COLO829 (cell line): ENCODE measurements at places on chromosomes 5 and 9.
A peak's percentile ranks its signal among the peaks of the same experiment; 100 is the strongest.

GRCh38 chr9:125280945-125281344 lies 19.3 kb downstream of the GAPVD1 start:
- no peak for DNase-seq

- DNase-seq: no peak
Observed at GRCh38 chr9:34628656-34629490, at the start of gene ARID3C. Gene ARID3C, minus strand, starts transcription at chr9:34629066. Its CDS starts 1,052 bp downstream, at chr9:34628014.

GRCh38 chr9:89433826-89434225 lies 64.1 kb downstream of the SEMA4D start:
- no peak for DNase-seq

- no peak for DNase-seq
Observed at GRCh38 chr5:160693831-160694465, 158.1 kb downstream of the ATP10B start.

DNA sequence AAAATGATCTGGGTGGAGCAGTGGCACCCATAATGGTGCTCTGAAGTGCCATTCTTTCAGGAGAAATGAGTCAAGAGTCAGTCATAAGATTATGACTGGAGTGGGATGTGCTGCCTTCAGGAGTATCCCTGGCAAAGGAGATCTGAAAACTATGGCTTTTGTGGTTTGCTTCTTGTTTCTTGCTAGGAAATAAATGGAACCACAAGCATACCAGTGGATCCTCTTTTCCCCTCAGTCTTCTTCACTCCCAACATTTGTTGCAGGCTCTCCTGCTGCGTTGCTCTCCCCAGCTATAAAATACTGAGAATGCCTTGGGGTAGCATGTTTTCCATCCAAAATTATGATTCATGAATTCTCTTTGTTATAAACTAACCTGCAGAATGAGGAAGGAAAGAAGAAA lies 199.1 kb downstream of the NNT start:
- DNase-seq: peak; percentile 3

- no peak for DNase-seq
Observed at GRCh38 chr9:25658571-25658970, 19.7 kb downstream of the TUSC1 start.

GRCh38 chr5:133967124-133967523 lies 1.3 kb downstream of the C5orf15 start:
- DNase-seq: no peak

DNA sequence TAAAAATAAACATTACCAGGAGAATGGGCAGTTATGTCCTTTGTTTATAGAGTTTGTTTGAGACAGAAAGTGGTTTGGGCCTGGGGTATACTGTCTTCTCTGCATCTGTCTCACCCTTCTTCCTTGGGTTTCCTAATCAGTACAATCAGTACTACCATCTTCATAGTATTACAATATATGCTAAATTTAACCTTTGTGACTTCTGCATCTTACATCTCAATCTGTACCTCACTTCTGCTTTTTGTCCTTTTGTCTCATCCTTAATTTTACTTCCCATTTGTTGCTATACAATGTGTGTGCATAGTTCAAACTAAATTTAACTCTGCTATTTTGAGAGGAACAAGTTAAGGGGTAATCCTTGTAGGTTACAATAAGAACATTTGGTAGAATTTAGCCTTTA lies 19.6 kb downstream of the FBXO38 start:
- no peak for DNase-seq

- no peak for DNase-seq
Observed at GRCh38 chr5:127086589-127086988, 13.3 kb upstream of the C5orf63 start.

DNA sequence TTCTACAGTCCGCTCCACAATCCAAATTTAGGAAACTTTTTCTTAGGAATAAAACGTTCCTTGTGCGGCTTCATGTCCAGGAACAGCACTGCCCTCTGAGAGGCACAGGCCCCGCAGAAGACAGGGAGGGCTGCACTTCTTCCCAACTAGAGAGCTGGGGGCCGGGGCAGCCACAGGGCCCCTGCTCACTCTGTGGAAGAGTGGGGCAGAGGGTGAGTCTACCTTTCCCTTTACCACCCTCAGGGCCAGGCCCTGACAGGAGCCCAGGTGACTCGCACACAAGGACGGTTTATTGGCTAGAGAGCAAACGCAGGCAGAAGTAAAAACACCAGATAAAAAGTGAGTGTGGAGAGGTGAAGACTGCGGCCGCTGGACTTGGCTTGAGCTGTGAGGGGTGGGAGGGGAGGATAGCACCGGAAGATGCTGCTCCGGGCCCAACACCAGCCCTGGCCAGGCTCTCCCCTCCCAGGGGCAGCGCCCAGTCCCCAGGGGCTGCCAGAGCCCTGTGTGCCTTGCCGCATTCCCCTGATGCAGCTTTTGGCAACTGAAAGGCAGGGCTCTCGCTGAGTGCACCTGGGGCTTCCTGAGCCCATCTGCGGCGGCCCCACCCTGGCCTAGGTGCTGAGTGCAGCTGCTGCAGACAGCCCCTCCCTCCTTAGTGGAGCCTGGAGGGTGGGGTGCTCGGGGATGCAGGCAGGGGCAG lies 20.2 kb downstream of the SH3GLB2 start:
- DNase-seq: no peak
